Stimulated activated CD4-positive, alpha-beta T cell treated with anti-CD3 and anti-CD28 coated beads, Interleukin-15, amount 100 ng/mL, for 24 hours (primary cell): ENCODE measurements at places on chromosomes 1 and 21.

GRCh38 chr21:44612669-44613229 lies 870 bp downstream of the KRTAP10-8 start:
- no peak for DNase-seq

DNA sequence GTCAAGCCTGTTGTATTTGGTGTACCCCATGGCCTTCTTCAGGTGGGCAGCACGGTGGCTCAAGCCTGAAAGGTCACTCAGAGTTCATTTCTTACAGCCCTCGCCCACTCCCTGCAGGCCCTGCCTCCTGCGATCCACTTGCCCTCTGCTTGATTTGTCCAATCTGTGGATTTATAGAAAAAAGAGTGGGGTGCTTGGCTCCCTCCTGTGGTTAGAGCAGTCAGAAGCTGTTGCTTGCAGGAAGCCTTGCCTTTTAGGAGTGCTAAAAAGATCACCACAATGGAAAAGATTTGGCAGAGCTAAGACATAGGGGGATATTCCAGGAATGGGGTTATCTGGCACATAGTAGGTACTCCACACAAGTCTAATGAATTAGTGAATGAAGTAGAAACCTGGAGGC lies 108.0 kb upstream of the TRABD2B start:
- no peak for DNase-seq

DNA sequence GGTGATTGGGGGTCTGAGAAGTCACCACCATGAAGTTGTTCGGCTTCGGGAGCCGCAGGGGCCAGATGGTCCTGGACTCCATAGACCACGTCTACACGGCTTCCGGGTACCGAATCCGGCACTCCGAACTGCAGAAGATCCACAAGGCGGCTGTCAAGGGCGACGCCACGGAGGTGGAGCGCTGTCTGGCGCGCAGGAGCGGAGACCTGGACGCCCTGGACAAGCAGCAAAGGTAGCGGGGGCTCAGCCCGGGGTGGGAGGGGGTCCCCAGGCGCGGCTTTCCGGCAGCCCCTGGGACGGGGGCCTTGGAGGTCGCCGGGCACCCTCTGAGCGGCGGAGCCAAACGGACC lies 146.5 kb downstream of the LIPI start:
- DNase-seq, result no peak

GRCh38 chr1:47711184-47711847 lies 273.5 kb downstream of the FOXD2 start:
- DNase-seq, result no peak

- DNase-seq, result no peak
These were observed 39.1 kb downstream of the SPSB1 start for GRCh38 chr1:9331558-9332346.

- DNase-seq, result no peak
These were observed 82.4 kb downstream of the PLXNA2 start for GRCh38 chr1:208161656-208162375.

DNA sequence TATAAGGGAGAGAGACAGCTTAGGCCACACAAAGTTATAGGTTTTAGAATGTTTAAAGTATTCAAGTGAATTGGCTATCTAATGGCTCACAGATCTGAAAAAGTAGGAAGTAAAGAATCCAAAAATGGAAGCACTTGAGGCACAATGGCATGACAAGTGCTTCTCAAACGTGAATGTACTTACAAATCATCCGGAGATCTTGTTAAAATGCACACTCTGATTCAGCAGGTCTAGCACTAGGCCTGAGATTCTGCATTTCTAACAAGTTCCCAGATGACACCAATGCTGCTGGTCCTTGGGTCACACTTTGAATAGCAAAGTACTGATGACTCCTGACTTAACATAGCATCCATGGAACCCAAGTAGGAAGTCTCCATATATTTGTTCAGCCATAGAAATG lies 20.9 kb upstream of the AGL start:
- no peak for DNase-seq

DNA sequence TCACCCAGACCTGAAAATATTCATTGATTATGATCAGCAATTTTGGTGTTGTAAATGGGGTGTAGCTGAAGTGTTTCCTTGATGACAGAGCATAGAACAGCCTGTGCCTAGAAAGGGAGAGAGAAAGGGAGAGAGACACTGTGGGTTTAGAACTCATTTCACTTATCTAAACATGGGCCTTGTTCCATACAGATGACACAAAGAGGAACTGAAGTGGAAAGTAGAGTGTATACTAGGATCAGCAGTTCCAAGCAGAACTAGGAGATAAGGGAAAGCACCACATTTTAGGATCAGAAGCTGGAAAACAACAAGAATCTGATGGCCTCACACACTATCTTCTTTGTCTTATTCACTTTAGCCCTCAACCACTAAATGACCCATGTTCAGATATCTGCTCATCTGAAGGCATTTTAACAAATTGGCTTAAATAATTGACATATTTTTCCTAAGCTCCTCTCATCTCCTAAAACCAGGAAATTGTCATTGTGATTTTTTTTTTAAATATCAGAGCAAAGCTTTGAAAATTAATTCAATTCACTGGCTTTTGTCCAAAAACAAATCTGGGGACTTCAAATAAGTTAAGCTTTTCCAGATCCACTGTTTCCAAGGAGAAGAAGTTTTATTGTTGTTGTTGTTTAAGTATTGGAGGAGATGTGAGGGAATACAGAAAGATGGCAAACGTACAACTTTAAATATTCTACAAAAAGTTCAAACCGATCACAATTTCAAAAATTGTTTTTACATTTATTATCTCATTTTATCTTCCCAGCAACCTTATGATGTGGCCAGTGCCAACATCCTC lies 103.8 kb downstream of the LYPLAL1 start:
- no peak for DNase-seq

- no peak for DNase-seq
These were observed 39.9 kb downstream of the SIPA1L2 start for GRCh38 chr1:232589812-232590743.

GRCh38 chr1:178609015-178609414 lies 96.1 kb downstream of the TEX35 start:
- DNase-seq, result no peak

DNA sequence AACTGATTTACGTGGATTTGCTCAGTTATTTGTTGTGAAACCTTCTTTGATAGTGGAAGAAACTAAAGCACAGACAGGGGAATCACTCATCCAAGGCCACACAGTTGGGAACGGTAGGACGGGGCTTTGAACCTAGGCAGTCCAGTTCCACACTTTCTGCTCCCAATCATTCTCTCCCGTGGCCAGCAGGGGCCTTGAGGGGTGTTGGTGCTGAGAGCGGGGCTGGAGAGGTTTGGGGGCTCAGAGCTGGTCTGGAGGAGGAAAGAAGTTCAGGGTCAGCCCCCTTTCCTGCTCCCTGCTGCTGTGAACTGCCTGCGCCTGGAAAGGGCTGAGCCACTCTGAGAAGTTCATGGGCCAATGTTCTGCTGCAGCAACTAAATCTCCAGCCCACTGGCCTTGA lies 31.4 kb upstream of the ACTL8 start:
- DNase-seq, result no peak

GRCh38 chr1:22778862-22779520 lies 68.4 kb downstream of the EPHB2 start:
- no peak for DNase-seq

GRCh38 chr1:63321066-63321784 lies 1.1 kb upstream of the FOXD3 start:
- DNase-seq, result no peak

DNA sequence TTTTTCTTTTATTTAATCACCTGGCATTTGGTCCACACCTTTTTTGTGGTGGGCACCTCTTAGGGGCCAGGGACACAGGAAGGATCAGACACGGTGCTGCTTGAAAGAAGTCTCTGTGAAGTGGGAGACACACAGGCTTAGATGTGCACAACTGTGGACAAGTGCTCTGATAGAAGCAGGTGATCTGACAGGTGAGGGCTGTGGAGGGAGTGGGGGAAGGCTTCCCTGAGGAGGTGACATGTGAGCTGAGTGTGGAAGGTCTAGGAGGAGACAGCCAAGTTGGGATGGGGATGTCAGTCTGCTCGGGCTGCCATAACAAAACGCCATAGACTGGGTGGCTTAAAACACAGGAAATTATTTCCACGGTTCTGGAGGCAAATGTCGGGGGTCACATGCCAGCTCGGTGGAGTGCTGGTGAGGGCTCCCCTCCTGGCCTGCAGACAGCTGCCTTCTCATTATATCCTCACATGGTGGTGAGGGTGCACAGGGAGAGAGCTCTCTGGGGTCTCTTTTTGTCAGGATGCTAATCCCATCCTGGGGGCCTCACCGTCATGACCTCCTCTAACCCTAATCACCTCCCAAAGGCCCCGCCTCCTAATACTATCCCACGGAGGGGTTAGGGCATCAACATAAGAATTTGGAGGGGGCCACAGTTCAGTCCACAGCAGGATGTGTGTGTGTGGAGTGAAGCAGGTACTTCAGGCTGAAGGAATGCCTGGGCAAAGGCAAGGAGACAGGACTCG lies 5.2 kb upstream of the KIAA1614 start:
- DNase-seq, result no peak

- DNase-seq, result no peak
These were observed 287.5 kb downstream of the SMYD3 start for GRCh38 chr1:246219508-246220030.

GRCh38 chr1:154999571-155000410 lies 2.8 kb upstream of the ZBTB7B start:
- peak; percentile 85 for DNase-seq

- peak; percentile 82 for DNase-seq
These were observed 34.8 kb upstream of the ZBTB40 start for GRCh38 chr1:22416555-22417454.

DNA sequence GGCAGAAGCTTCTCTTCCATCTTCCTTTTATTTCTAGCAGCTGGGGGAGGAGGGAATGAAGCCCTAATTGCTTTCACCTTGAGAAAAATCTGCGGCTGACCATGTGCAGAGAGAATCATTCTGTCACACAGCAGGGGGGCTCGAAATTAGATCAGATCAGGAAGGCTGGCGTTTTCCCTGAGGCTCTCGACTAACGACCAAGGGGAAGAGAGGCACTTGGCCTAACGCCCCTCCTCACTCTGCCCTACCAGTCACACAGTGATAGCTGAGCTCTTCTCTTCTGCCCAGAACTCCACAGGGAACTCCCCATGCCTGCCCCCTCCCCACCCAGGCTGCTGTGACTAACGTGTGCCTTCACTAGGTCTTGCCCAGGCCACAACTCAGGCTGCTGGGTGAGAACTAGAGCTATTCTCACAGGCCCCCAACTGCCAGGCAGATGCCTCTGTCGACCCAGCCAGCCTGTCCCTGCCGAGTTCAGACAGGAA lies 26.5 kb upstream of the KHDRBS1 start:
- no peak for DNase-seq

GRCh38 chr1:111404588-111404987 lies 22.9 kb downstream of the OVGP1 start:
- DNase-seq, result no peak

- DNase-seq, result peak; percentile 12
These were observed 12.2 kb upstream of the TRNAU1AP start for GRCh38 chr1:28540651-28541050.

GRCh38 chr1:1510912-1511532 lies 940 bp upstream of the ATAD3A start:
- peak; percentile 37 for DNase-seq

GRCh38 chr1:112991402-112992120 lies 35.6 kb upstream of the SLC16A1 start:
- DNase-seq, result no peak

GRCh38 chr1:221783936-221784335 lies 42.0 kb upstream of the DUSP10 start:
- no peak for DNase-seq

DNA sequence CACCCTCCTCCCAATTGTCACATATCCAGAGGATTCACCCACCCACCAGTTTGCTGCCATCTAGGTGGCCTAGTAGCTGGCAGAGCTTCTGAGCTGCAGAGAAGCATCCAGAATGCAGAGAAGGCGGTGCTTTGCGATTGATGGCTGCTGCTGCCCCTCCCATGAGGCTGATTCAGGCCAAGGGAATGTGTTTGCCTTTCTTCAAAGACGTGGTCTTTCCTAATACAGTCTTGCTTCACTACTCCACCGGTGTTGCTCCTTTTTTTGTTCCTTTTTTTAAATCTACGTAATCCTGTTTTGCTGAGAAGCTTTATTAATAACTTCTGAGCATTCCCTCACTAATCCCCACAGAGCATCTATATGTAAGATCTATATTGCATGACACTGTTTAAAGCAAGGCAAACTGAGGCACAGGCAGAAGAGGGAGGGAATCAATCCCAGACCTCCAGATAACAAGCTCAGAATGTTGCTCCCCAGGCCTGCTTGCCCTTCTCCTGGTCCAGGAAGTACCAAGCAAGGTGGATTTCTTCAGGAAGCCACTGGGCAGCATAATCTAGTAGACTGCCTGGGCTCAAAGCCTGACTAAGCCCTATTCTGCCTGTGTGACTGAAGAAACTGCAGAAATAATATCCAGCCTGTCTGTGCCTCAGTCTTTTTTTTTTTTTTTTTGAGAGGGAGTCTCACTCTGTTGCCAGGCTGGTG lies 275.5 kb upstream of the FMN2 start:
- DNase-seq, result no peak

DNA sequence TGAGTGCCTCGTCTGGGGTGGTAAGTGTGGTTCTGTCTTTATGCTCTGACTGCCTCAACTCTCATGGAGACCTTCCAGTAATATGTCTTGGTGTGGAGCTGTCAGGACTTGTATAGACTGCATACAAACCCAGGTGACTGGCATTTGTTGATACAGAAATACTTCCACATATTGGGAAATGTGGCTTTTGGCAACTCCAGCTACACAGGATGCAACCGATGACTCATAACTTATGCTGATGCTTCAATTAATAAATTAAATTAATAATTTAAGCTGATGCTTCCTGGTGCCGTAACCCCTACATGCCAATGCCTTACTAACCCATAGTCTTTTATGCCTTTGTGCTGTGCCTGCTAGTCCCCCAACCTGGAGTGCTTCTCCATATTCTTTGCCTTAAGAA lies 72.3 kb upstream of the ARTN start:
- DNase-seq, result no peak

- no peak for DNase-seq
These were observed 10.0 kb upstream of the B4GALT3 start for GRCh38 chr1:161187311-161187710.

- peak; percentile 89 for DNase-seq
These were observed 34.6 kb upstream of the S100A7 start for GRCh38 chr1:153494976-153495535.

DNA sequence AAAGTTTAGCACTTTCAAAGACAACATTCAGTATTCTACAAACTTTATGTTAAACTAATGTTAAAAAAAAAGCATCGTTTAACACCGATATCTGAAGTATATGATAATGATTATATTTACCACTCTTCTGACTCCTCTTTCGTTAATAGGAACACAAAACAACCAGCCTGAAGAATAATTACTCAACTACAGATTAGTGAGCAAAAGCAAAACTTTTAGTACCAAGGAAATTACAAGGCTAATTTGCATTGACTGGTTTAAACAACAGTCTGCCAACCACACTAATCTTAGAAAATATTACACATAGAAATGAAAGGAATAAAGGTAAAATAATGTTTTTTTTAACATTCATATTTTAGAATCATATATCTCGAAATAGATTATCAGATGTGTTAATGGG lies 500.7 kb downstream of the LMO4 start:
- no peak for DNase-seq

GRCh38 chr1:231241750-231242149 lies 738 bp downstream of the GNPAT start:
- peak; percentile 18 for DNase-seq
